CD4-positive, alpha-beta T cell treated with Interleukin-21 for 1 hour (primary cell): ENCODE measurements at places on chromosomes 13 and 19.

DNA sequence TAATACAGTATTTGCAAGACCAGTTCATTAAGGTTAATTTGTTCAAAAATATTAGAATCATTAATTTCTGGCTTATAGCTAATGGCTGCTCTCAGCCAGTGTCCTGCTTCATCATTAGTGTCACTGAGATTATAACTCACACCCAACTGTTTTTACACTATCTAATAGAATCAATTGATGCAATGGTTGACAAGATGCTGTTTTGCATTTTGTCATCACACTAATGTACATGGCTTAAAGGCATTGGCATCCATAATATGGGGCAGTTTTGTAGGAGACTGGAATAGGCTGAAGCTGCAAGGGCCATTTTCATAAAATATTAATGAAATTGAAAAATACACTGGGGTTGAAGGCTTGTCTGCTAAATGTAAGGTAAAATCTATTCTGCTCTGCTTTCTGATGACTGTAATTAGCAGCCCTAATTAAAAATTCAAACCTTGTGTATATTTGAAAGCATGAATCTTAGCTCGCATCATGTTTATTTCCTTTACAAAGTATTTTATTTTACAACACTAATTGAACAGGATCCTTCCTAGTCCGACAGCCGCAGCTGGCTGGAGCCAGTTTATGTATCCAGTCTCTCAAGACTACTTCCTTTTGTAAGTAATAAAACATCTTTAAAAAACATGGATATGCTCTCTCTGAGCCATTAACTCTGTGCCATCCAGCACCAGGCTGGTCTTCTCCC is 296.7 kb downstream of the POU4F1 start:
- DNase-seq: no peak

DNA sequence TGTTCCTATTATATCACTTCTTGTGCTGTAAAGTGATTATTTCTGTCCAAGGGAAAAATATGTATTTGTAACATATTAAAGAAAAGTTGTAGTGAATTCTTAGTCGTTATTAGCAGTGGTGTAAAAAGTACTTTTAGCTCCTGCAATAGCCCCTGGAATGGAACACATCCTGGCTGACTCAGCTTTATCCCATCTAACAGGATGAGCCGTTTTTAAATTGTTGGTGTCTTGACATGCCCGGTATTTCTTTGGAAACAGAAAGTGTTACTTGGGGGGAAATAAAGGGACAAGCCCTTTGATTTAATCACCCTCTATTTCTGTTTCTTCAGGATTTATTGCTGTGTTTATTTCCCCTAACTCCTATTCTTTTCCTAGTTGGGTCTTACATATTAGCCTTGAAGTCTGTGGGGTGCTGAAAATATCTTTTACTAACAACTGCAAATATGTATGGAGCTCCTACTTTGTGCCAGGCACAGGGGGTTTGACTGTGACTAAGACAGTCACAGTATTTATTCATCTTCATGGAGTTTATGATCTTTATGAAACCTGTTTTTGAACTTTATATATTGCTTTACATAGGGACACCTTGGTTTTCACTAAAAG is 17.9 kb downstream of the COG3 start:
- no peak for DNase-seq

DNA sequence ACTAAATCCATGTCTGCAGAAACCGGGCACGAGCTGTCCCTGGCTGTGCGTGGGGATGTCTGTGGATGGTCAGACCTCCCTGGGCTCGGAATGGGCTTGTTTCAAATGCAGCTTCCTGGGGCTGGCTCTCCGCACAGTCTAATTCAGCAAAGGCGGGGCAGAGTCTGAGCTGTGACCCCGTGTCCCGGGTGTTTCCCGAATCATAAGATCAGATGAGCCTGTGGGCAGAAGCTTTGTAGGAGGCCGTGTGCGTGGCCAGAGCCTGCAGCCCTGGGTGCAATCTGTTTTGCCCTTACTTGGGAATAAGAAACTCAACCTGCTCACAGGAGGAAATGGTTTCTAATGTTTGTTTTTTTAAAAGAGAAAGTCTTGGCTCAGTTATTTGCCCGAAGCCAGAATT is 13.9 kb upstream of the GNA11 start:
- DNase-seq: no peak

- no peak for DNase-seq
Observed at GRCh38 chr13:25630329-25630900, 258.6 kb downstream of the ATP8A2 start.

- no peak for DNase-seq
Observed at GRCh38 chr19:35205733-35206323, 22.7 kb downstream of the FAM187B start.

DNA sequence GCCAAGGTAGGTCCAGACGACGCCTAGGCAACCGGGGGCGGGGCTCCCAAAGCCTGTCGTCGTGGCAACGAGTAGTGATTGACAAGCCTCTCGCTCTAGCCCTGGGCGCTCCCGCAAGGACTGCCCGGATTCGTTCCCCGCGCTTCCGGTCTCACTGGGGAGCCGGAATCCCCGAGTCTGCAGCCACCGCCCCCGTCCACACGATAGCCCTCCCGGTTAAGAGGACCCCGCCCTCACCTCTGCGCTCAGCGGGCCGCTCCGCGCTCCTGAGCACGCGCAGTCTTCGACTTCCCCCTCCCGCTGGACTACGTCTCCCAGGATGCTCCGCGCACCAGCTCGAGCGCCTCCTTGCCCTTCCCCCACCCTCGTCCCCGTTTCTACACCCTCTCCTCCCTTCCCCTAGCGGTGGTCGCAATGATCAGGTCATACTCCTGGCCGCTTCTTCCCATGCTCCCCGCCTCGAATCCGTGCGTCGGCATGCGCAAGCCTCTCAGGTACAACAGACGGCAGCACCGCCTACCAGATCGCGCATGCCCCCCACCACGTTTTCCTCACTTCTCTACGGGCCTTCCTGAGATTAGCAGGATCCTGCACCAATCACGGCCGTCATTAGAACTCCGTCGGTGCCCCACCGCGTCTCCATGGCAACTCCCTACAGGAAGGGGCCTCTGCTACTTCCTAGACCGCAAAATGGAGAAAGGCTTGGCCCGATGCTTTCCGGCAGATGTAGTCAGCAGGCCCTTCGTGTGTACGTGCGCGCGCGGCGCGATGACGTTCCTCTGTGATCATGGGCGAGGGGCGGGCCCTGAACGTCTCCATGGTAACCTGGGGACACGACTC is at the start of gene MZF1:
MZF1 (minus strand) TSS at position 518 of the 840 bp plus-strand sequence. CDS start 1,946 bp downstream, outside the sequence.
- DNase-seq: peak; percentile 100

DNA sequence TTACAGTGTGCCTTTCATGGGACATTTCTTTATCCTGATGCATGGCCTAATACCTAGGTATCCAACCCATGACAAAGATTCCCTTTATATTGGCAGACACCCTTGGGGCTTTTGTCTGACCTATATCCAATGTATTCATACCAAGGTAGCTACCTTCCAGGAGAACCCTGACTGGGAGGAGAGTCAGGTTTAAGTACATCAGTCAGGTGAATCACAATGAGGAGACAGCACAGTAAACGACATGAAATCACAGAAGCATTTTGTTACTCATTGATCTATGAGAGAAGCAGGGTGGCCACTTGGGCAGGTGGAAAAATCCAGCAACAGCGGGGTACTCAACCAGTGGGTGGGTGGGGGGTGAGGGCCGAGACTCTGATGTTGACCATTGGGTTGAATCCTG is 527.4 kb upstream of the ATXN8OS start:
- DNase-seq: no peak

- DNase-seq: no peak
Observed at GRCh38 chr13:94335761-94336526, 143.5 kb downstream of the DCT start.

DNA sequence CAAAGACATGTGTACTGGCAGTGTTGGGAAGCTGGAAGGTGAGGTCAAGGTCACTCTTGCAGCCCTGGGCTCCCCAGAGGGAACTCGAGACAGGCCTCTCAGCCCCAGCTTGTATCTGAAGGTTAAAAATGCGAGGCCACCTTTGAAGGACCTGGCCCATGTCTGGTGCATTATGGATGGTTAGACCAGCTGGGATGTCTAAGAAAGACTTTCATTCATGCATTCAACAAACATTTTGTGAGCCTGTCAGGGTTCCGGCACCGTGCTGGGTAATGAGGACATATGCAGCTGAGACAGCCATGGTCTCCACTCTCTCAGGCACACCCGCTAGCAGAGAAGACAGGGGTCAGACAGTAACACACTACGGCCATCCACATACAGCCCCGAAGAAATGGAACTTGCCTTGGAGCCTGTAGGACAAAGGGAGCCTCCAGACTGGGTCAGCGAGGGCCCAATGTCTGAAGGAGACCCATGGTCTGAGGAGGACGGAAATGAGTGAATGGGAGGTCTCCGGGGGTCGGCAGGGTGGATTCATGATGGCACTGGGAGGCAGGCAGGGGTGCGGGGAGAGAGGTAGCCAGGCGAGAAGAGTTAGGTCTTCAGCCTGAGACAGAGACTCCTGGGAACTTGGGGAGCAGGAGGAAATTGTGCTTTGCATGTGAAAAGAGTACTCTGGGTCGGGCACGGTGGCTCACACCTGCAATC is 19.0 kb downstream of the VSTM2B start:
- DNase-seq: no peak

DNA sequence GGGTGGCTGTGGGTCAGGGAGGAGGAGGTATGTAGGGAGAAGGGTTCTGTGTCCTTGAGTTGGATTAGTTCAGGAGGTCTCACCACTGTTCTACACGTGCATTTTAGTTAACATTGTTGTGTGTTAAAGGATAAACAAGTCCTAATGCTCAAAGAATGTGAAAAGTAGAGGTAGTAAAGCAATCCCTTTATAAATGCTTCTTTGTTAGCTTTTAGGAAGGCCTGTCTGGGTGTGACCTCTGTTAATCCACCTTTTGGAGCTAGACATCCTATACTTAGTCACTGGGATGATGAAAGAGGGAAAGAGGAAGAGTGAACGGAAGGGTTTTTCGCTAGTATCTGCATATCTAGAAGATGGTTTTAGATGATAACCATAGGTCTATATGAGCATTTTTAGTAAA is 42.2 kb upstream of the FLT1 start:
- no peak for DNase-seq

GRCh38 chr19:47719047-47719859 is 6.0 kb downstream of the EHD2 start:
- no peak for DNase-seq

- no peak for DNase-seq
Observed at GRCh38 chr13:98345107-98345935, 168.3 kb upstream of the RNF113B start.

DNA sequence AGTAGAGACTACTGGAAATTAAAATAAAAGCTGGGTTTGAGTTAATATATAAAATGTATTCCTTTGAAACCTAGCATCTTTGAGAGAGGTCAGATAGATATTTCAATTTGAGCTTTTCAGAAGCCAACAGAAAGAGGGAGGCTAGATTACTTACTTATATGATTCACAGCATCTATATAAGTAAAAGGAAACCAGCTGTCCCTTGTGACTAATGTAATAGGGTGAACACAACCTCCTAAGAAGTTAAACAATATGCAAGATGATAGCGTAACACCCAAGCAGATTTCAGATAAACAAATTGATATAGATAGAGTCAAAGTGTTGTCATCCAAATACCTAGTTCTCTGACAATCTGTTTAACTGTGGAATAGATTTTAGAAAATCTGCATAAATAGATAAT is 393.5 kb upstream of the GPC6 start:
- no peak for DNase-seq

GRCh38 chr13:63206461-63206860 is 1790.8 kb upstream of the PCDH20 start:
- DNase-seq: no peak

GRCh38 chr13:31020996-31021395 is 88.5 kb downstream of the TEX26 start:
- DNase-seq: no peak

DNA sequence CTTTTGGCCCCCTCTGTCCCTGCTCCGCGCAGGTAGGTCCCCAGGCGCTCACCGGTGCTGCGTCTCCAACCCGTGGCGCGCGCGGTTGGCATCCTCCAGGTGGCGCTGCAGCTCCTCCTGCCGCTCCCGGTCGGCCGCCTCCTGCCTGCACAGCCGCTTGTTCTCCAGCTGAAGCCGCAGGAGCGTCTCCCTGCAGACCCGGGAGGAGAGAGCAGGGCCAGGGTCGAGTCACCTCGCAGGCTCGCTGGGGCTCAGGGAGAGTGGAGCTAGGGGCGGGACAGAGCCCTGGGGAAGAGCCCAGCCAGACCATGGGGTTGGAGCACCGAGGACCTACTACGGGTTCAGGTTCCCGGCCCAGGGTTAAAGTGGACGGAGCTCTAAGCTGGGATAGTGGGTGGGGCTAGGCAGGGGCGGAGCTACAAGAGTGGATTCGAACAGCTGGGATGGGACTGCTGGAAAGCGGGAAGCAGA is 9.3 kb downstream of the HOOK2 start:
- peak; percentile 84 for DNase-seq

DNA sequence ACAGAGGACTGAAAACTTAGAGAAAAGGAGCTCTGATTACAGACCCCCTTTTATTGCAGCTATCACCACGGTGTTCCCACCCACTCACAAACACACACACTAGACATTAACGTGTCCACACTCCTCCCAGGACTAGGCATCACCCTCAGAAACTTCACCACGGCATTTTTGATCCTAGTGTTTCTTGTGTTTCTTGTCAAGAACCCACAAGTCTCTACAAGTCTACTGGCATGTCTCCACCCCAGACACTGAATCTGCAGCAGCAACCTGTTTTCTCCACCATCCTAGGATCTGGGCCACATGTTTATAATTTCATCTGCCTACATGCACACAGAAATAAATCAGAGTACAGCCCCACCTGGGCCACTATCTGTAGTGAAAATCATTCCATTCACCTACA is 4.3 kb downstream of the ZNF486 start:
- no peak for DNase-seq

- DNase-seq: no peak
Observed at GRCh38 chr19:3818466-3818865, 32.3 kb upstream of the MATK start.

- no peak for DNase-seq
Observed at GRCh38 chr19:48844472-48844871, 8.2 kb upstream of the HSD17B14 start.

GRCh38 chr19:8615813-8616596 is 5.5 kb upstream of the ADAMTS10 start:
- DNase-seq: peak; percentile 66

DNA sequence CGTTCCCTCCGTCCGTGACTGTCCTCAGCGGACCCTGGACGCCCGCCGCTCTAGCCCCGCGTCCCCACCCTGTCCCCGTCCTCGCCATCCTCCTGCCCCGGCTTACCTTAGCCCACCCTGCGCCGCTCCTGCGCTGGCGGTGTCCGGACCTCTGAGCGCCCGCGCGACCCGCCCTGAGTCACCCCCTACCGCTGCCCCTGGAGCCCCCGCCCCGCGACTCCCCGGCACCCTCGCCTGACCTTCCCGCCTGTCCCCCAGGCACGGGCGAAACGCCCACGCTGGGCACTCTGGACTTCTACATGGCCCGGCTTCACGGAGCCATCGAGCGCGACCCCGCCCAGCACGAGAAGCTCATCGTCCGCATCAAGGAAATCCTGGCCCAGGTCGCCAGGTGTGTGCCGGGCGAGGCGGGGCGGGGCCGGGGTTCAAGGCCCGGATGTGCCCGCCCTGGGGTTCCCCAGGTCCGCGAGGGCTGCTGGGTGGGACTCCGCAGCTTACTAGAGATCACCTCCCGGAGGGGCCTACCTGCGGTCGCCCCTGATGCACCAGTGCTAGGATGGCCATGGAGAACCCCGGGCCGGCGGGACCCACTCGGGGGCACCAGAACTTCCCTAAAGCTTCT is 5.1 kb downstream of the HMG20B start:
- DNase-seq: no peak

- peak; percentile 34 for DNase-seq
Observed at GRCh38 chr19:55156202-55157063, 1.1 kb downstream of the TNNI3 start.
